ENCODE measurements at places on chromosomes 2 and 18.

- no peak for DNase-seq
Observed at GRCh38 chr2:239876948-239877289, 148.2 kb downstream of the NDUFA10 start.

DNA sequence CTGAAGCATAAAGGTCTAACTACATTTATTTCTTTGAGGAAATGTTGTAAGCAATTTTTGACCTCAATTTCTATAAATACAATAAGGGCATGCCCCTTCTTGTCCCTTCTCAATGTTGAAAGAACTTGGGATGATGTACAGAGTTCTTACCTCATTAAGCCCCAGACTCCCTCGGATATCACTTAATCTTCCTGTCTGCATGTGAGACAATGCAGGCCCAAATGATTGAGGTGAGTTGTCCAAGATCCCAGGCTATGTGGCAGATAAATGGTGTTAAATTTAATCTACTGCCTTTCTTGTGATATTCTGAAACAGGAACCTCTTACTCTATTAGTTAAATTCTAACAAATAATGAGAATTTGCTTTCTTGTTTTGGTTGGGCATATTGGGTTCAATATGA is 1073.4 kb upstream of the GYPC start:
- DNase-seq = no peak

GRCh38 chr2:120531365-120531764 is 185.4 kb downstream of the INHBB start:
- DNase-seq = no peak

DNA sequence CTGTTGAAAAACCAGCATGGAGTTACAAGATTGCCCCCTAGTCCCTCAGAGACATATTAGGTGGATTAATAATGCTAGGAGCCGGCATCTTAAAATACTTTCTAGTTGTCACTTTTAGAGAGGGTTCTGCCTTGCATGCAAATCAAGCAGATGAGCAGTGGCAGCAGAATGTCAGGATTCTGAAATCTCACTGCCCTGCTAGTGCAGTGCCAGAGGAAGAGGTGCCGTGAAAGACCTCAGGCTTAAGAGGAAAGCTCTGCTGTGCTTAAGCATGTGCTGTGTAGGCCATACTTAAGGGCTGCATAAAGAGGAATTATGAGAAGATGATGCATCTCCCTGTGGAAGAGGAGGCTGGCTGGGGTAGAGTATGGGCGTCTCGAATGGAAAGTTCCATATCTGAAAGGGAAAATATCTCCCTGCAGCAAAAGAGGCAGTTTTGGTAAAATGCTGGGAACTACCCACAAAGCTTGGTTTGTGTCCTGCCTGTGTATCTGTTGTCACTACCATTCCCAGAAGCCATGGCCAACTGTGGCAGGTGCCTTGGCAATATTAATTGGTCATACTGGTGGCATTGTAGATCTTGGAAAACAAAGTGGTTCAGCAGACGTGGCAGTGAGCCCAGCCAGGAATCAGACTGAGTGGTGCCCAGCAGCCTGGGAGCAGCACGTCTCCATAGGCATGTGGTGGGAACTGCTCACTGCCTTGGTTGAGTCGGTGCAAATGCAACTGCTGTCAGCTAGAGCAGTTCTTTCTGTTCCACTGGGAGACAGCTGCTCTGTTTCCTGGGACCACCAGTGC is 131.9 kb downstream of the EVA1A start:
- no peak for DNase-seq

DNA sequence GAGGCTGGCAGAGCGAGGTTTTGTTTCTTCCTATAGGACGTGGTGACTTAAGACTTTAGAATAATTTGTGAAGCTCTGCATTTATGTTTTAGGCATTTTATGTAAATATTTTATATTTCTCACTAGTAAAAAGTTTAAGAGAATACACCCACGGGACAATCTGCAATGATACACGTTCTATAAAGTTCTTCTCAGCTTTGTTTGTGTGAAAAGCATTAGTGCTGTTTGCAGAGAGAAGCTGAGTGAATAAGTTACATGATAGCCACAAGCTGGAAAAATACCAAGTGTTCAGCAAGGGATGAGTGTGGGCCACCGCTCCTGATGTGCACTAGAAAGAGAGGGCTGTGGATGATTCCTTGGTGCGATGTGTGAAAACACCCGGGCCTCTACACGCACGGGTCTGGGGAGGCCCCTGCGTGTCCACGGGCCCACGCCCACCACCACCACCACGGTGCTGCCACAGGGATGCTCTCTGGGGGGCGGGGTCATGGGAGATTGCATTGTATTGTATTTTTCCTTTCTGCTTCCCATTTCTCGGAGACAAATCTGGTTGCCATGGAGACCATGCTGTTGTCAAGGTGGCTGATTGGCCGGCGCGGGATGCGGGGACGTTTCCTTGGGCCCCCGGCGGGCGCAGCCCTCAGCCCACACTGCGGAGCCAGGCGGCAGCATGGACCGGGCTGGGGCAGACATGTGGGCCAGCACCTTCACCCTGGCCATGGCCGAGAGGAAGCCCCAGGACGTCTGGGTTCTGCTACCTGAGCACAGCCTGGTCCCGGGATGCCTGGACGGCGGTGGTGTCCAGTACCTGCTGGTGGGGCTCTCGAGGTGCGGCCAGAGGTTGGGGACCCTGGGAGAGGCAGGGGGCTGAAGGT is at the start of gene RTP5:
TSS of gene RTP5 (plus strand) at position 643 of the 875 bp plus-strand sequence. CDS start at position 671, 28 bp downstream.
- DNase-seq = no peak

DNA sequence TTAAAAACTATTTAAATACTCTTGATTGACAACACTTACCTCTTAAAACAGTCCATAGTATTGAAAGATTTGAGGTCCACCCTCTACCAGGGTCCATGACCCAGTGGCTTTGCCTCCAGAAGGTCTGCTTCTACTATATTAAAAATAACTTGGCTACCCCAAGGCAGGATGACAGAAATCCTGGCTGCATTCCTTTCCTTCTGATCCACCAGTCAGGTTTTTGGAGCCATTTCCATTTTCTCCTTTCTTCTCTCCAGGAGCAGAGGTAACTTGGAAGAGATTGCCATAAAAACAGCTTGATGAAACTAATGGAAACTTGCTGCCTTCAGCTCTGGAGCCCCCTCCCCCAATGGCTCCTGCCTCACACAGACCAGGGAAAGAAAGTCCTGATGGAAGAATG is 2.6 kb upstream of the FAM171B start:
- DNase-seq = no peak

DNA sequence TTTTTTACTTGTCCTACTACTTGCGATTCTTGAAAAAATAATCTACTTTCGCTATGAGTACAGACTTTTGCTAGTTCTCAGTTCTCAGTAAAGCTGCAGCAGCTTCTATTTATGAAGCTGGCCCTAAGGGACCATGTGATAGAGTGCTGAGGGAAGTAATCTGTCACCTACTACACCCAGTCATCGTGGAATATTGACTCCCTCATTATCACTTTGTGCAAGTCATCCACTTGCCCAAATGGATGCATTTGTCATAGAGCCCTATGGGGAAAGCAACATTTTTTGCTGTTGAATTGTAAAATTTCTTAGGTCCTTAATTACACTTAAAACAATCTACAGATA is 1919.8 kb downstream of the SUCLG1 start:
- DNase-seq = no peak

DNA sequence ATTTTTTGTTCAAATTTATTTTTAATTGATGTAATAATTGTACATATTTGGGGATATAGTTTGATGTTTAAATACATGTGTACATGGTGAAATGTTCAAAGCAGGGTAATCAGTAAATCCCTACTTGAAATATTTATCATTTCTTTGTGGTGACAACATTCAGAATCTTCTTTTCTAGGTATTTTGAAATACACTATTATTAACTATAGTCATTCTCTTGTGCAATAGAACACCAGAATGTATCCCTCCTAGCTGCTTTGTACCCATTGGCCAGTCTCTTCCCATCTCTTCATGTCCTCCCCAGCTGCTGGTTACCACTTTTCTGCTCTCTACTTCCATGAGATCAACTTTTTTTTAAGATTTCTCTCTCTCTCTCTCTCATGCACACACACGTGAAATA is 126.5 kb downstream of the ZNF407 start:
- peak; percentile 68 for DNase-seq

- DNase-seq = peak; percentile 78
Observed at GRCh38 chr2:226758921-226759640, 40.5 kb downstream of the IRS1 start.
